ENCODE measurements at places on chromosomes 7 and 10.

DNA sequence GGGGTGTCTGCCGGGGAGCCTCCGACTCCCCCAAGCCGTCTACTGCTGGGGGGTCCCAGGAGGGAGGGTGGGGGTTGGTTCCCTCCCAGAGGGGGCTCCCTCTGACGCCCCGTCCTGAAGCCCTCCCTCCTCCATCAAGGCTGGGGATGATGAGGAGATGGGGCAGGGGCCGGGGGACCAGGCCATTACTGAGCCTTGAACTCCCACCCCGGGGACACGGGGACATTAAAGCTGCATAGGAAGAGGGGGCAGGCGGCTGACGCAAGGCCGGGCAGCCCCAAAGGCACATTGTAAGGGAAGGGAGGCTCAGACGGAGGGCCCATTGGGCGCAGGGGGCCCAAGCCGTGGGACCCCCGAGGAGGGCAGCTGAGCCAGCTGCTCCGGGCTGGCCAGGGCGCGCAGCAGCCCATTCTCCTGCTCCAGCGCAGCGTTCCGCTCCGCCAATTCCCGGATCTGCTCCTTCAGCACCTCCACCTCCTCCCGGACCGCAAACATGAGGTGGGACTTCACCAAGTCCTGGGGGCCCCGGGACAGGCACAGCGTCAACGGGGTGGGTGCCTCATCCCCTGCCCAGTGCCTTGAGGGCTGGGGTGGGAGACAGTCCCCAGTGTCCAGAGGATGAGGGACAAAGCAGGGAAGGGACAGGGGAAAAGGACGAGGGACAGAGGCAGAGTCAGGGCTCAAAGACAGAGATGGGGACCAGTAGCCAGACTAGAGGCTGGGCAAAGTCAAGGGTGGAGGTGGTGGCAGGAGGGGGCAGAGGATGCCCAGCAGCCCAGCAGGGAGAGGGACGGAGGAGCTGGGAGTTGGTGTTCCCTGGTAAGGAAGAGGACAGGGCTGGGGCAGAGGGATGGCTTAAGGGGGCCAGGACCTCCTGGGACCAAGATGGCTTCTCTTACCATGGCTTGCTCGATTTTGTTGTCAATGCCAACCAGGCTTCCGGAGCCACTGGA lies 2.9 kb upstream of the SPACDR start:
- no peak for DNase-seq

GRCh38 chr10:62916141-62916603 lies 100.0 kb upstream of the EGR2 start:
- DNase-seq: no peak

- DNase-seq: no peak
Measured at GRCh38 chr10:100826031-100826651, 80.8 kb downstream of the PAX2 start.

DNA sequence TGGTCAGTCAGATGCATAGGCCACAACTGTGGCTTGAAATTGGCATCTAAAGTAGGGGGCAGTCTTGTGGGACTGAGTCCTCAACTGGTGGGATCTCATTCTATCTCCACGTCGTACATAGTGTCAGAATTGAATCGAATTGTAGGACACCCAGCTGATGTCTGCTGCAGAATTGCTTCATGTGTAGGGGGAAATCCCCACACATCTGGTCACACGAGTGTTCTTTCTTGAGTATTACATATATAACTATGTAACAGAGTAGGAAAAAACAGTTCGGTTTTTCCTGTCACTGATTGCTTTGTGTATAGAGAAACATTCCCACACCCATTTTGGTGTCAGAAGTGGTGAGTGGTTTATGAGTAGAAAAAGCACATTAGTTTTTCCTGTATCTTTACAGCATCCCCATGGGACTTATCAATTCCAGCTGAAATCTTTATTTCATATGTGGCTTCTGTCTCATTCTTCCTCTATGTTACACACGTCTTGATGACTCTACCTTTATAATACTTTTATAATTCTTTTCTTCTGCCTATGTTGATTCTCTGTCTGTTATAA lies 79.4 kb upstream of the PCGF5 start:
- DNase-seq: no peak

GRCh38 chr7:107145067-107145838 lies 23.6 kb upstream of the HBP1 start:
- DNase-seq: no peak

DNA sequence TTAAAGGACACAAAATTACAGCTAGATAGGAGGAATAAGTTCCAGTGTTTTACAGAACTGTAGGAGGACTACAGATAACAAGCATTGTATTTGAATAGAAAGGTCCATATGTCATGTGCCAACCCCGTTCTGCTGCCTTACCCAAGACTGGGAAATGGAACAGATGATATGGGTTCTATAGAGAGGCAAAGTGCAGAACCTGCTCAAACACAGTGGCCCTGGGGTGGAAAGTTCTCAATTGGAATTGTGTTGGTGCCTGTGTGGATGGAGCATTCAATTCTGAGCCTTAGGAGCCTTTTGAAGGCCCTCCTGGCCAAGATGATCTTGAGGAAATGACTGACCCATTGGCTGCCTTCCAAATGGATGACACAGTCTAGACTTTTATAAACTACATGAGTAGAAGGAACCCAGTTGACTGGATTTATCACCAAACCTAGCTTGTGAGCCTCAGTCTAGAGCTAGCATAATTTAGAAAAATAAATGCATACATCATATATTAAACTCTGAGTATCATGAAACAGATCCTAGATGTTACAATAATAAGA lies 4.1 kb upstream of the PRSS1 start:
- no peak for DNase-seq

DNA sequence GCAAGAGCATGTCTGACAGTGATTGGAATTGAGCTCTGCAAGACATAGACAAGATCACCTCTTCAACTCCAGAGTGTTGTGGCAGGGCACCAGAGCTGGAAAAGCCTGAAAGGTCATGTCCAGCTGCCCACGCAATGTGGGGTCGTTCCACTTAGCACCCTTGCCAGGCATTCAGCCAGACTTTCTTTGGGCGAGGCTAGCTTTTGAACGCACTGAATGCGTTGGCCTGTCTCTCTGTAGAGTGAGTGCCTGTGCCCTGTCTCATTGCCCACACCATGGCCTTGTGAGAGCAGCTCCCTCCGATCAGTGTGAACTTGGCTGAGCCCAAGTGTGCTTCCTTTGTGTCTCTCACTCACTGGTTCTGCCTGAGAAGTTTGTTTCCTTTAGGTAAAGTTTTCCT lies 23.3 kb downstream of the UBTD1 start:
- no peak for DNase-seq

GRCh38 chr10:79140085-79140793 lies 71.5 kb downstream of the ZMIZ1 start:
- DNase-seq: no peak

GRCh38 chr7:135713836-135714470 lies 14.0 kb downstream of the SLC13A4 start:
- no peak for DNase-seq

- no peak for DNase-seq
Measured at GRCh38 chr10:62323751-62324150, 50.4 kb upstream of the ZNF365 start.

DNA sequence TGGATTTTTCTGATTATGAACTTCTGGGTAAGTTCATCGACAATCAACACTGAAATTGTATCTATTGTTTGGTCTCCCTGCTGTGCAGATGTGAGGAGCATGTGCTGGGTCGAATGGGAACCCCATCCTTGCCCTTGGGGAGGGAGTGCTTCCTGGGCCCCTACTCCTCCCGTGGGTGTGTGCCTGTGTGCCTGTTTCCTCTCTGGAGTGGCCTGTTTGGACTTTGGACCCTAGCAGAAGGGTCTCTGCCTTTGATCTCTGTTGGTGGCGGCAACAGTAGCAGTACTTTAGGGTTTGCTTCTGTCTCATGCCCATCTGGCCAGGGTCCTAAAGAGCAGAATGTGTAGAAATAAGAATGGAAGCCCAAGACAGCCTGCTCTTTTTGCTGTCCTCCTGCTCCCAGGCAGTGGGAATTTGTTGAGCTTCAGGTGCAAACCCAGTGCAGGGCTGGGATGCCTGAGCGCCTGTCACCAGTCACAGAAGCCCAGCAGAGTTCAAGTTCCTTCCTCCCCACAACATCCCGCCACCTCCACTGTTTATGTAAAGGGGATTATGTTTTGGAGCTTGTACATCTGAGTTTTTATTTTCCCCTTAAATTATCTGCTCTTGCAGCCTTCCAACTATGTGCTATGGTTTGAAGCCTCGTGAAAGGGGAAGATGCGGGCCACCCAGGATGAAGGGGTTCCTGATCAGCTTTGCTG lies 1.5 kb upstream of the TACR2 start:
- no peak for DNase-seq

DNA sequence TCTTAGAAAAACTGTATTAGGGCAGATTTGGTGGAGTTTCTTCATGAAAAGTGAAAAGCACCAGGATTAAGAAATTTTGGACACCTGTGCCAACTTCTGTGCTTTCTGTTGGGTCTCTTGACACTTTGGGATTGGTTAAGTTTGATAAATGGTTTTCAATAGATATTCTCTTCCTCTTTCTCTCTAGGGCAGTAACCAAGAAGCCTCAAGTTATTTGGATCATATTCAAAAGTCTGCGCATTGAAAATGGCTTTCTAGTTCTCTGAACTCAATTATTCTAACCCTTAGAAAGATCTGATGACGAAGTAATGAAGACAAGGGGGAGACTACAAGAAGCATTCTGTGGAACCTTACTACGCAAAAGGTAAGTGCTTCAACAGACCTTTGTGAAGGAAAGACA lies 144.0 kb upstream of the CCDC6 start:
- DNase-seq: no peak

- no peak for DNase-seq
Measured at GRCh38 chr7:155471718-155472117, 13.8 kb downstream of the EN2 start.

DNA sequence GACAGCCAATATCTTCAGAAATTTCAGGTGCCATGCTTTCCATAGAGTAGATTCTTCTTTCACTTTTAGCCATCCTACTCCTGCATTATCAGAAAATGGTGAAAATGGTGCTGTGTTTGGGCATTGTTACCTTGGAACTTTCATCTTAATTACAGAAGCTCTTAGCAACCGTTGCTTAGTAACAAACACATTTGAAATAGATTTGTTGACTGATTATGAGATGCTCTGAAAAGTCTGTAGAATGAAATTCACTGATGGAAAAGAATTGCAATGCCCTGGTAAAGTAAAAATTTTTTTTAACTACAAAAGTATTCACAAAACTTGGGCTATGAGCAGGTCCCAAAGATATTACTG lies 249.3 kb upstream of the NEBL start:
- no peak for DNase-seq

DNA sequence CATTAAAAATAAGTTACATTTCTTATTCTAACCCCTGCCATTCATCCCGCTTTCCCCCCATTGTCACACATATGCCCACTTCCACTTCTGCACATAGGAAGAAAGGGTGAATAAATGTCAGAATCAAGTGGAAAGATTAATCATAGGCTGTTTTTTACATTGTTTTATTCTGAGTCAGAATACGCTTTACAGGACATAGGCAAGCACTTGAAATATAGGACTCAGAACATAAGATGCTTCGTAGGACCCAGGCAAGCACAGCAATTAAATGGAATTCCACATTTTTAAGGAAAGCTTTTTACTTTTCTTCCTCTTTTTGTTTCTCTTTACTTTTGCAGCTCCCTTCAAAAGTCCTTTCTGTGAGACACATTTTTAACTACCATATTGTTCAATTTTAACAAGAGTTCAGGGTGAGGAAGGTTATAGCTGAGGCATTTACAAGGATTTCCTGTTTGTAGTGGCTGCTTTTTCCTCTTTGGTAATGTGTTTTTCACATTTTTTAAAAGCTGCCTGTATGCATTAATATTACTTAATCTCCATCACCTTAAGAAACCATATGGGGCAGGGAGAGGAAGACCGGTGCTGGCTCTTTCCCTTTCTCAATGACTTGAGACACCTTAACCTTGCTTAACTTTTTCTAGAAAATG lies 130.0 kb downstream of the TES start:
- DNase-seq: no peak

DNA sequence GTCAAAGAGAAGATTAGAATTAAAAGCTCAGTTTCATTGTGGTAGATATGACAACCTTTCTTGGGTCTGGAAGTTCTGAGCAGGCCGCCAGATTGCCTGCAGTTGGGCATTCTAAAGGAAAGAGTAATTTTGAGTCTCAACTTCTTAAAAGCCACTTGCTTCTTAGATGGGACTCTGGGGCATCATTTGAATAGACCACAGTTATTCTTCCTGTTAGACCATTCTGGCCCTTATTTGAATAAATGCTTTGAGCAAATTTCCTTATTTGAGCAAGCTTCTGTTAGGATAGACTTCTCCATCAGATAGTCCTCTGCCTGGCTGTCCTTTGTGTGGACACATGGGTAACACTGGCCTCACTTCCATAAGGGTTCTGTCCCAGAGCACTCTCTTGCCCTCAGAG lies 40.2 kb downstream of the SND1 start:
- DNase-seq: no peak

- no peak for DNase-seq
Measured at GRCh38 chr10:78742730-78743615, 325.8 kb upstream of the ZMIZ1 start.

DNA sequence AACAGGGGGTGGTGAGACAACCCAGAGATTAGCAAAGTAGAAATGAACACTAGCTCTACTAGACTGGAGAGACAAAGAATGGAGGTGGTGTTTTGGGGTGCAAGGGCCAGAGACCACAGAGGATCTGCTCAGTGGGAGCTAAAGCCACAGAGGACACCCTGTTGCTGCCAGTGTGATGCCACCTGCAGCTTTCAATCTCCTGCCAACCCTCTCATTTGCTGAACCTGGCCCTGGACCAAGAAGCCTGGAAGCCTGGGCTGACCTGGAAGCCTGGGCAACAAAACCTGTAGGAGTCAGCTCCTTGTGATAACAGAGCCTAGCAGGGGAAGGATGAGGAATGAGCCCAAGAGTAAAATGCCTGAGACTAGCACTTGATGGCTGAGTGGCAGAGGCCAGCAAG lies 81.1 kb upstream of the ADO start:
- DNase-seq: no peak

- no peak for DNase-seq
Measured at GRCh38 chr7:100602889-100603725, 944 bp downstream of the PCOLCE start.

DNA sequence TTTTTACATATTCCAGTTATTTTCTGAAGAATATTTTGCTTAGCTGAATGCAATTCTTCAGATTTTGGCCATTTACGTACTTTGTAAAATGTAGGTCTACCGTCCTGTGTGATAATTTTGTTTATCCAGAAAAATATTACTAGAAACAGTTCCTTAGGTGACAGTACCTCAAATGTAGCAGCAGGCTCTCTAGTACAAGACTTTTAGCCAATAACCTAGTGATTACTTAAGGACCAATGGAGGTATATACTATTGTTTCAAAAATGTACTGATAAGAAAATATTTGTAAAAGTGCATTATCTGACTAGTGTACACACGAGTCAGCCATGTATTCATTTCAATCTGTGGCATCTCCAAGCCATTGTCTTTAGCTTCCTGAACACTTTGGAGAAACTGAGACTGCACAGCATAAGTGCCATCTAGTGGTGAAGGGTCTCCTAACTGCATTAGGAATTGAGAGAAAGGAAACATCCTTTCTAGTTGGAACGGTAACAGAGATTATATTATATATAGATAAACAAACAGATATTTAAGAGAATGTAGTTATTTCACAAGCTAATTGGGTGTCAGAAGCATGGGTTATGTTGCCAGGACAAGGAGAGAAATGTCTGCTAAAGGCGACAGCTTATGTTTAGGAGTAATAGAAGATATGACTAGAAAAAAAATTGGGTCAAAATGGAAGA lies 23.7 kb downstream of the RTKN2 start:
- DNase-seq: no peak

Data from stimulated activated CD4-positive, alpha-beta T cell treated with anti-CD3 and anti-CD28 coated beads, Interleukin-2, amount 100 ng/mL, for 24 hours (primary cell).